Stimulated activated CD4-positive, alpha-beta T cell treated with anti-CD3 and anti-CD28 coated beads, Interleukin-4, amount 100 ng/mL, for 1 hour (primary cell): ENCODE measurements at places on chromosomes 11 and 22.

GRCh38 chr11:75432911-75433321 is at the start of gene KLHL35:
TSS of gene KLHL35 (minus strand) at chr11:75433203. CDS start at chr11:75430629, 2,574 bp downstream.
- DNase-seq, result no peak

- no peak for DNase-seq
These were observed 103.6 kb downstream of the NECTIN1 start for GRCh38 chr11:119625206-119625978.

GRCh38 chr11:2091112-2091746 is 48.0 kb downstream of the IGF2 start:
- no peak for DNase-seq

- DNase-seq, result no peak
These were observed 39.4 kb upstream of the GGTLC2 start for GRCh38 chr22:22605074-22605404.

- peak; percentile 47 for DNase-seq
These were observed 573 bp downstream of the PPFIA1 start for GRCh38 chr11:70270877-70271648.

DNA sequence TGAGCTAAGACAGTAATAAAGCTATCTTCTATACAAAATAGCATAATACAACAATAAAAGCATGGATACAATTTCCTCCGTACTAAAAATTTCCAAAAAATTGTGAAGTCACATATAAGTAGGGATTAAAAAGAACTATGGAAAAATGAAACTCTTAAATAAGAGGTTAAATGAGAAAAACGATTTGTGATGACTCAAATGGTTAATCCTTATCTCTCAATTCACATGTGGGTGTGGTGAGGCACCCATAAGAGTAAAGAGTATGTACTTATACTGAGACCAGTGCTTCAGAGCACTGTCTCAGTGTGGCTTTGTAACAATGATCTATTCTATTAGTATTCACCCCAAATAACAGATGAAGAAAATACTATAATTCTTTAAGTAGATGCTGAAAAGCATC is 25.0 kb upstream of the CCDC34 start:
- DNase-seq, result no peak

- no peak for DNase-seq
These were observed 29.4 kb upstream of the CCDC188 start for GRCh38 chr22:20180245-20180630.
